ENCODE measurements at places on chromosomes 7 and 10.

DNA sequence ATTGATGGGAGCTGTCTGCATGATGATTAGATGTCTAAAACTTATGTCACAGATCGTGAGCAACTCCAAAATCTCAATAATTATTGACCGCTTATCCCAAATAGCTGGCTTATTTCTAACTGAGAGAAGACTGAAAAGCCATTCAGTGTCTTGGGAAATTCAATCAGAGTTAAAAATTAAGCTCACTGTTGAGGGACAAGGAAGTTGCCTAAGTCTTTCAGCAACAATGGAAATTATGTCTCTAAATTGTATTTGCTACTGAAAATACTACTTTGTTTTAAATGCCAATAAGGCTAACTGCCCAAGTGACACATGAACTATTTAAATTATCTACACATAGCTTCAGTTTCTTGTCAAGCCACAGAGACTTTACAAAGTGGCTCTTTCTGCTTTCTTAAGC, 107.9 kb upstream of the FAM171A1 start:
- DNase-seq = no peak

GRCh38 chr10:61606959-61607907, 55.5 kb upstream of the CABCOCO1 start:
- DNase-seq = no peak

DNA sequence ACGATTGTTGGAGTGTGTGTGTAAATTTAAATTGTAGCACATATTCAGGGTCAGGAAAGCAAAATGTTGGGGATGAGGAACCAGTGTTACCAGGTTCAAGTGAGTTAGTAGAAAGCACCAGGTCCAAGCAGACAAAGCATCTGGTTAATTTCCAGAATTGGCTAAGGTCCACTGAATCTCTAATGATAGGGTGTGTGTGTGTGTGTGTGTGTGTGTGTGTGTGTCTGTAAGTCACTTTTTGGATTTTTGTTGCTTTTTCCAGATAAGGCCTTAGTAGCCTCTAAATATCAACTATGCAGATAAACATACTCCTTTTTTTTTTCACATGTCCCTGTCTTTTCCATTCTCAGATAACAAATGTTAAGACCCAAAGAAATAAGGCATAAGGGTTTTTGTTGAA, 36.6 kb upstream of the FMC1 start:
- DNase-seq = no peak

DNA sequence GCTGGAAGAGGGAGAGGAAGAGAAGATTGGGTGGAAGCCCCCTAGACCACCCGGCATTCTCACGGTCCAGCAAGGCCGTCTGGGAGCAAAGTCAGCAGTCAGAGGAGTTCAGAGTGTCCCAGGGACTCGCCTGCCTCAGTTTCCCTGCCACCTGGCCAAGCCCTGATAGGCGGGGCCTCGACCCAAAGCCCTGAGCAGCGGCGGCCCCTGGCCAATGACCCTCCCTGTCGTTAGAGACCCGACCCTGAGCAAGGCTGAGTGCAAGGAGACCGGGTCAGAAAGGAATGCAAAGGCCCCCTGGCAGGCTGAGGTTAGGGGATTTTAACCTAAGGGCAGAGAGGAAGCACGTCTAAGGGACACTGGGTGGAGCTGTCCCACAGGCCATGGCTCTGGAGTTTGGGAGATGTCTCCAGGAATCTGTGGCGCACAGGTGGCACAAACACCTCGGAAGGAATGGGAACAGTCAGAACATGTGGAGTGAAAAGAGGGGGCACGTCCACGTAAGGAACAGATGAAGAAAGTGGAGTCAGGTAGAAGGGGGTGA, 196.8 kb upstream of the PDE1C start:
- DNase-seq = no peak

DNA sequence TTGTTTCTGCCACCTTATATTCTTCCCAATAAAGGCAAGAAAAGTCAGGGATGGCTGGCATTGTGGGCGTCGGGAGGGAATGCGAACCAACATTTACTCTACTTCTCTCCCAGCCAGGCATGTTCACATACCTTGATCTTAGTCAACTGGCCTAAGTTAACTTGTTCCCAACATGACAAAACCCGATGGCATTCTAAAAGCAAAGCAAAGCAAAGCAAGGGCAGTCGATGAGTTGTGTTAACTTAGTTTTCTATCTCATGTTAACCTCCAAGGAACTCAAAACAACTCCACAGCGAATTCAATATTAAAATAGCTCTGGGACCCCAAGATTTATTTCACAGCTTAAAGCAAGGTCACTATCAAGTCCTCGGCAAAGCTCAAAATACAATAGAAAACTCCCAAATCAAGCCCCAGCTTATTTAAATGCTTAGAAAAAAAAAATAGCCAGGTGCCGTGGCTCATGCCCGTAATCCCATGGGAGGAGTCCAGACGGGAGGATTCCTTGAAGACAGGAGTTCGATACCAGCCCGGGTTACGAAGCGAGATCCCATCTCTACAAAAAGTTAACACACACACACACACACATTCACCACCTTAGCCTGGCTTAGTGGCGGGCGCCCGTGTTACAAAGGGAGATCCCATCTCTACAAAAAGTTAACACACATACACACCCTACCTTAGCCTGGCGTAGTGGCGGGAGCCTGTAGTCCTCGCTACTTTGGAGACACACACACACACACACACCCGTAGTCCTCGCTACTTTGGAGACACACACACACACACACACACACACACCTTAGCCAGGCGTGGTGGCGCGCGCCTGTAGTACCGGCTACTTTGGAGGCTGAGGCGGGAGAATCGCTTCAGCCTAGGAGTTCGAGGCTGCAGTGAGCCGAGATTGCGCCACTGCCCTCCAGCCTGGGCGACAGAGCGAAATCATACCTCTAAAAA, 901 bp upstream of the CCNY start:
- no peak for DNase-seq

DNA sequence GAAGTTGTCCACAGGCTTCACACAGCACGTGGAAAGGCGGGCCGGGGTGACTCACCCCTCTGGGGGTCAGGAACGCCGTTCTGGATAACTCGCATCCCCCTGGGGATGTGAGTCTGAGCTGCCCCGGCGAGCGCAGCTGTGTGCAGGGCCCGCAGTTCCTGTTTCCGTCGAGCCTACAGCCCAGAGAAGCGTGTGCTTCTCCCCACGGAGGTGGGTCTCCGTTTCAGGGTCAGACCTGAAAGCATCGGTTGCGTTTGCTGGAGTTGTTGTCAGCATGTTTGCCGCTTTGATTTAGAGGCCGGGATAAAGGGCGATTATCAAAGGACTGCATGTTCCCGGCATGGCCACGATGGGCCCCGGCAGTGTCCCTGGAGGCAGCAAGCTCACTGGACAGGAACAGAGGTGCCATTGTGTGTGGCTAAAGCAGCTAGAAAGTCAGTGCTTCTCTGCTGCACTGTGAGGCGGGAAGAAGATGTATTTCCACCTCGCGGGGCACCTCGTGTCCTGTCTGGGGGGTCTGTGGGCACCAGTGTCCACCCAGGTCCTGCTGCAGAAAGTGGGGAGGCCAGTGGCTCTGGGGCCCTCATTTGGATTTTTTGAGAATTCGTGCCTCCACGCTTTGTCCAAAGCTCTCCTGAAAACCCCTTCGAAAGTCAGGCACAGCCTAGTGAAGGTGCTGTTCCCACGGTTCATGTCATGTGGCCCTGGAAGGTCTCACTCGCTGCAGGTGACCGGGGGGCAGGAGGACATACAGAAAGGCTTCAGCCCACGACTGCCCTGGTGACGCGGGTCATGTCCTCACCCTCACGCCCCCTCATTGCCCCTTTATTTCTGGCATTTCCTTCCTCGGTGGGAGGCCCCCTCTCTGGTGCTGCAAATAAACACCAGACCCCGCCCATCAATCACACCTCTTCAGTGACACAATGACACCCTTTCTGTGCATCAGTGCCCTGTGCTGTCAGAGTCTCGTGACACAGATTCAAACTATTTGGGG, 27.4 kb upstream of the GDI2 start:
- no peak for DNase-seq

GRCh38 chr10:70546584-70546983, 56.0 kb downstream of the PRF1 start:
- no peak for DNase-seq

GRCh38 chr10:29253690-29254029, 35.2 kb upstream of the LYZL1 start:
- DNase-seq = no peak

DNA sequence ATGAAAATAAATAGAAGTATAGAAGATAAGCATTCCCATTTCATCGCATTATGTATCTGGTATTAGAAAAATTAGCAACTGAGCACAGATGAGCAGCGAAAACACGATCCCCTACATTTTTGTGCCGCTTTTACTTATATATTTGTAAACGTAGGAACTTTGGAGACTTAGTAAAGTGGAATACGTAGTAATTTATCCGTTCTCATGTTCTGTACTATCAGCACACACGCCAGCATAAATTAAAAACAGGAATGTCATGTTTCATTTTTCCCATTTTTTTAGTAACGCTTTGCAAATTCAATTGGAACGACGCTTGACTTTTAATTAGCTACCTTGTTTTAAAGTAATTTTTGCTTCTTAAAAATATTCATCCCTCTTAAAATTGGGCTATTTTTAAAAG, 2.4 kb downstream of the ZNRF2 start:
- DNase-seq = no peak

GRCh38 chr10:126177417-126178030, 210.8 kb downstream of the ADAM12 start:
- DNase-seq = no peak

GRCh38 chr7:115249080-115249479, 327.2 kb downstream of the MDFIC start:
- no peak for DNase-seq

- no peak for DNase-seq
These were observed 487.2 kb downstream of the RPS24 start for GRCh38 chr10:78520737-78521430.

- no peak for DNase-seq
These were observed 167.9 kb downstream of the CPEB3 start for GRCh38 chr10:92122941-92123450.

DNA sequence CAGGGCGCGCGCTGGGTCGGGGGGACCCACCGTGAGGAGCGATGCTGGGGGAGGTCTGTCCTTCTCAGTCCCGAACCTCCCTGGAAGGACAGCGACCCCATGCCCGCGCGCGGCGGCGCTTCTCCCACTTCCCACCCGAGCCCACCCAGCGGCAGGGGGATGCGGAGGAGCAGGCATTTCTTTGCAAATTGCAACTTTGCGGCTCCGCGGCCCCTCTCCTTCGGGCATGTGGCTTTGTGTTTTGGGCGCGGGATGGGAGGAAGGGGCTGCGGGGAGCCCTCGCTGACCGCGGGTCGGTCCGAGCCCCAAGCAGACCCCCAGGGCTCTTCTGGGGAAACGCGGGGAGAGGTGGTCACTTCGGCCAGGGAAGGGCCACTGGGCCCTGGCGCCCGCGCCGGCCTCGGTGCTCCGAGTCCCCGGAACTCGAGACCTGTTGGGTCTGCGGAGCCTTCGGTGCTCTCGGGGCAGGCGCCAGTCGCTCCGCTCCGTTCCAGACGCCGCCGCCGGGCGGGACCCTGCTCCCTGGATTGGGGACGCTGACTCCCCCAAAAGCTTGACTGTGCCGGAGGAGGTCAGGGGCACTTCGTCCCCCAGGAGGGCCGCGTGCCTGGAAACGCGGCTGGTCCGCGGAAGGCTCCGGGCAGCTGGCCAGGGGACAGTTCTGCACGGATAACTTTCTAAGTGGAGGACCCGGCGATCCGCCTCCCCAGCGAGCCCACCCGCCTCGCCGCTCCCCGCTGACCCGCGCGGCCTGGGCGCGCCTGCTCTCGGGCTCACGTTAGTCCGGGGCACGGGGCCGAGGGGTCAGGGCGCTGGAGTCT, 164.2 kb upstream of the DPP6 start:
- DNase-seq = no peak

DNA sequence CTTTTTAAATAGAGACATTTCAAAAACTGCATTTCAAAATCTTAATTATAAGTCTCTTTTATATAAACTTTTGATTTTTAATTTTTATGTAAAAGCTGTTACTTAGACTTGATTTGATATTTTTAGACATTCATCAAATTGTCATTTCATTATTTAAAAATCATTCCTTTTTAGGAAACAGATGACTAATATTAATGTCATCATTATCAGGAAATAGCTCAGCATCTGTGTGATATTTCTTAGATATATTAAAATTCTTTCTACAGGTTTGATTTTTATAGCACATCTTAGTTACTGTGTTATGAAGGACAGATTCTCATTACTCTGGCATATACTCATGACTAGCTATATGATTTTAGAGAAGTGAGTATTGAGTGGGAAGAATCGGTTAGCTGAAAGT, 17.2 kb downstream of the RUNDC3B start:
- no peak for DNase-seq

DNA sequence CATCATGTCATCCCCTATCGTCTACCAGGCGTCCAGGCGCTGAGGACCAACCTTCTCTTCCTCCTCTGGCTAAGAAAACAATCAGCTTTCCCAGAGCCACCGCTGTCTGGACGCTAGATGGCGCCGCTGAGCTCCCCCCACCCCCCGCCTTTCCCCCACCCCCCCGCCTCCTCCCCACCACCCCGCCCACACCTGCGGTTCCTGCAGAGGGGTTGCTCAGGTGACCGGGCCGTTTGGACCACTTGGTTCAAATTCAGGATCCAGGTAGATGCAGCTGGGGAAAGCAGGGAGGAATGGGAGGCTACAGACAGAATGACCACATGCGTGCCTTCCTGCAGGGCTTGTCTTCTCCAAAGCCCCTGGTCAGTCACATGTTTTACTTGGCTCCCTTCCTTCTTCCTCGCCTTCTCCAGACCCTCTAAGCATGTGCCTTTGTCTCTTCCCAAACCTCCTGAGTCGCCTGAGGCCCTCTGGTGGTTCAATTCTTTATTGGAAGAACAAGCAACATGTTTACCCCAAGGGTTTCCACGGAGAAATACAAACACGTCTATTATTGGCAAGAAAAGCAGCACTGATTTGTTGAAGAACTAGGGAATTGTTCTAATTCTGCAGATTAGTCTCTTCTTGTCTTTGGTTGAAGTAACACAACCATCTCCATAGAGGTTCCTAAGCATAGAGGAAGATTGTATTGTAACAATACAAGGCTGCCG, 24.7 kb downstream of the AOC1 start:
- peak; percentile 37 for DNase-seq

GRCh38 chr7:97578225-97578624, 153.7 kb upstream of the TAC1 start:
- no peak for DNase-seq

- DNase-seq = no peak
These were observed 54.8 kb upstream of the CALD1 start for GRCh38 chr7:134724606-134725005.

DNA sequence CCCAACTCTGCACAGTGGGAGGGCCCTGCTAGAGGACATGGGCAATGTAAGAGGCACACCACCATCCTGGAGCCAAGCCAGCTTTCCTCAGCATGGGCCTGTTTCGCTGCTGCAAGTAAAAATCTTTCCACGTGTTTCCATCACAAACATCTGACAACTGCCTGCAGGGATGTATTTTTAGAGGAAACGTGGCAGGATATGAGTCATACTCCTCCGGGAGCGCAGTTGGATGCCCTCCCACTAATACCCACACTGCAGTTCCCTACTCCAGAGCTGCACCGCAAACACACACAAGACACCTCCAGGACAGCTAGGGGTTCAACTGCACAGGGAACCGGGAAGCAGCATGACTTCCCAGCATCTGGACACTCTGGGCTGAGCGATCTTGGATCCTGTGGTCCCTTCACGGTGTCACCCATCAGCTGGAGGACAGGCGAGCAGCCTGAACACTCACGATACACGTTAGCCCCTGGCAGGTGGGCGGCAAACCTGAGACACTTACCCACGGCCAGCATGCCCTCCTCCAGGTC, 26.1 kb downstream of the PLAC9 start:
- no peak for DNase-seq

GRCh38 chr10:127904311-127905000, 2.4 kb upstream of the PTPRE start:
- no peak for DNase-seq

Measured in hematopoietic multipotent progenitor cell treated with erythropoietin and hydrocortisone succinate and interleukin-3 and kit ligand, for 15 days (in vitro differentiated cells).